CD4-positive, alpha-beta T cell (primary cell): ENCODE measurements at places on chromosomes 12 and 14. TPM values are rescaled to one million over a fixed set of nuclear protein-coding genes. Genes with fewer than 3 reads are reported as not detected.

DNA sequence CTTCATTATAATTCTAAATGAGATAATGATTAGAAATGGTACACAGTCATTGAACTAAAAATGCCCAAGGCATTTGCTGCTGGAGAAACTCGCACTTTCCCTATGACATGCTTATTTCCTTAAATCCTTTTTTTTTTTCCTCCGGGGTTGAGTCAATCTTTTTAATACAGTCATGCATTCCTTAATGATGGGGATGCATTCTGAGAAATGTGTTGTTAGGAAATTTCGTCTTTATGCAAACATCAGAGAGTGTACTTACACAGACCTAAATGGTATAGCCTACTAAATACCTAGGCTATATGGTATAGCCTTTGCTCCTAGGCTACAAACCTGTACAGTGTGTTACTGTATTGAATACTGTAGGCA, 29.8 kb upstream of the DACT1 start:
- no peak for DNase-seq

- peak; percentile 82 for DNase-seq
These were observed 204.7 kb downstream of the EPS8 start for GRCh38 chr12:15584366-15585041.

DNA sequence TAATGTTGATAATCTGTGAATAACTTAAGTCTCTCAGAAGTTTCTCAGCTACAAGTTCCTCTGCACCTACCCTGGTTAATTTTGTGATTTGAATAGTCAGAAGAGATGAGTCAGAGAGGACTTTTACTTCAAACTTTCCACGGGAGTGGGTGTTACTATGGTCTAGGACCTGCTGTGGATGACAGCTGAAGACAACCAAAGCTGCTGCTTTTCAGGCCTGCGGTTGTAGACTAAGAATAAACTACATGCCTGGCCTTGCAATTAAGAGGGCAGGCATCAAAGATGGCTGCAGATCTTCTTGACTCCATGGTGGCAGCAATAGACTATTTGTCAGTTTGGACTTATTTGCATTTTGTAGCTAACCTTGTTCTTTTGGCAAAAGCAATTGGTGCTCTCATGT, 227.1 kb upstream of the KRR1 start:
- no peak for DNase-seq

DNA sequence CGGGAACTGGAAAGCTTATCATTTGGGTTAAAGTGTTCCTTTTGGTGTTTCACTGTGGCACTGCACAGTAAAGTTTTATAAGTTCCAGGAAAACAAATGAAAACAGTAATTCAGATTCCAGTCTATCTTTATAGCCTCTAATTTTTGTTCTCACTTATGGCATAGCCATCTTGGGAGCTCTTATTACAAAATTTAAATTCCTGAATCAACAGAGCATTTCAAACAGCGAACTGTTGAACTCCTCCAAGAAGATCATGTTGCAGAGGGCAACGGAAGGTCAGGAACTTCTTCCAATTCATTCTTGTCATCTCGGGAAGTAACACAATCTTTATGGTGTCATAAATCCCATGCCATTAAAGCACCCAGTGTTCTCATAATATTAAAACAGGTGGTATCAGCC, 229.1 kb downstream of the KCNC2 start:
- no peak for DNase-seq

GRCh38 chr12:89364631-89365030, 12.3 kb upstream of the DUSP6 start:
- DNase-seq: no peak

DNA sequence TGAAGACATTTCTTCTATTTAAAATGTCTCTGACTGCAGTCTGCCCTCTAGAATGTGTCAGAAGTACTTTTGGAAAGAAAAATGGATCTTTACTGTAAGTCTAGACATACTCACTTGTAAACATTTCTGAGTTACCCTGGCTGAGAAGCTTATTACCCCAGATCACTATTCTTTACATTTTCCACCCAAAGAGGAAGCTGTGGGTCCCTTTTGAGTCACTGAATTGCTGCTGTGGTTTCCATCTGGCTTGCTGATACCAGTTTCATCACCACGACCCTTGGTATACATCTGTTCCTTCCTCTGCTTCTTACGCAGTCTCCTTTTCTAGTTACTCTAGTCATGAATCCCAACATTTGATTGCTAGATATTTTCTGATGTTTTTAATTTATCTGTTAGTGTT, 20.2 kb upstream of the CLEC4D start:
- no peak for DNase-seq

- no peak for DNase-seq
These were observed 1.4 kb upstream of the ANO4 start for GRCh38 chr12:100793182-100793581.

DNA sequence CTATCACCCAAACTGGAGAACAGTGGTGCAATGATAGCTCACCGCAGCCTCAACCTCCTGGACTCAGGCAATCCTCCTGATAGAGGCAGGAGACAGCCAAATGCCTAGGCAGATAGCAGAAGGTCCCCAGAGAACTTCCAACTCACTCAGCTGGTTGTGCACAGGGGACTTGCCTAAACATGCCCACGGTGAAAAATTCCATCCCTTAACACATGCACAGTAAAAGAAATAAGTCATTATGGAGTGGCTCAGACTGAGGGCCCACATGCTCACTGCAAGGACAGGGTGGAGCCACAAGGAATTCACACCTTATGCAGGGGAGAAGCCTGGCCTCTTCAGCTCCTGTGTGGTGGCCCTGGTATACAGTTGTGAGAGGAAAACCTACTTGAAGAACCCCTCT, 525.8 kb upstream of the ATP2B1 start:
- no peak for DNase-seq

DNA sequence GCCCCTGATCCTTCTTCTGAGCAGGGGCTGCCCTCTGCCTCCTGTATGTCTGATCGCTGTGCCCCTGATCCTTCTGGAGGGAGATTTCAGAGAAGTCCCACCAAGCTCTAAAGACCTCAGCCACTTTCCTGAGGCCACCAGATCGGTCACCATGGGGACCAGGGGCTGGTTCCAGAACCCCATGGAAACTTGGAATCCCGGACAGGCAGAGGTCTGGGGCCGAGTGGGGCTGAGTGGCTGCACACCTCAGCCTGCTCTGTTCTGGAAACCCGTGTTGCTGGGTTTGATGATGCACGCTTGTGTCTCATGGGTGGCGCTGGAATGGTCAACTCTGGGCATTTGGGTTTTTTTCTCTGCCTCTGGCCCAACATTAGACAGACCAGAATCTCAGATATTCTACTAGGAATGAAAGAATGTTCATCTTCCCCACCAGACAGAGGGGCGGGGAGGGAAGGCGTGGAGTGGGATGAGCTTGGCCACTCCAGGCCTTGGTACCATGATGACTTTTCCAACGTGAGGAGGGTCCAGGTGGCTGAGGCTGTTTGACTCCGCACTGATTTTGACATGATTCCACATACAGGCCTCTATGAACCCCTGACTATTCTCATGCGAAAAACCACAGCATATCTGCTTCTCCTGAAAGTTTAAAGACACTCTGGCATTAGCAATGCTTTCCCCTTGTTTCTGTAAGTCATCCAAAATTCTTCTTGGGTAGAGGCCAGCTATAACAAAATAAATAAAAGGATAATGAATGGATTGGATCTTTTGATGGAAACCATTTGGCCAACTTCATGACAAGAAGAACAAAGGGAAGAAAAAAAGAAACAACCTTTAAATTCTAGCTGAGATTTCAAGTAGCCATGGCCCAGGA, 114.5 kb downstream of the ADGRD1 start:
- no peak for DNase-seq

DNA sequence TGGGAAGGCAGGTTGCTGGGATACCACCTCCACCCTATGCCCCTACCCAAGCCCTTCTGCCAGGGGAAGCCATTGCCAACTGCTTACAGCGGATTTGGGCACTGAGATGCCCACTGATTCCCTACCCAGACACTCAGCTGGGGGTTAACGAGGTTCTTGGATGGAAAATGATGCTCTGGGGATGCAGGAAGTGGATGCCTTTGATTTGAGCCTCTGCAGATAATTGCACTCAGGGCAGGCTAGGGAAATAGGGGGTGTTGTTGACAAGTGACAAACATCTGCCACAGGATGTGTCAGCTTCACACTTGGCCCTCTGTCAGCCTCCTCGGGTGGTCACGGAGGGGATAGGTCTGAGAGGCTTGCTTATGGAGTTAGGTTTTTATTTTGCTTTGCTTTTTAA, 57.4 kb downstream of the RPH3A start:
- DNase-seq: no peak

DNA sequence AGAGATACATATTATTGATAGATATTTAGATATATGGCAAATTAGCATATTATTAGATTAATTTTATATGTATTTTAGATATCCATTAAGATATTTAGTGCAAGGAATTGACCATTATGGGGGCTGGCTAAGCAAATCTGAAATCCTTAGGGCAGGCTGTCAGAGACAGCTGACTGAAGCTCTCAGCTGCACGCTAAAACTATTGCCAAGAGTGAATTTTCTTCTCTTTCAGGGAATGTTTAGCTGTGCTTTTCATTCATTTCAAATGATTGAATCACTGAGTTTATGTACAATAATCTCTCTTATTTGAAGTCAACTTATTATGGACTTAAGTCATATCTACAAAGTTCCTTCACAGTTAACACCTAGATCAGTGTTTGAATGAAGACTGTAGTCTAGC, 566.5 kb downstream of the LRFN5 start:
- no peak for DNase-seq

GRCh38 chr12:52636189-52636588, 15.8 kb downstream of the KRT2 start:
- DNase-seq: peak; percentile 33

The EML1 gene
- not detected for total RNA-seq

The IL22 gene
- not detected for total RNA-seq

The MMAB gene
- total RNA-seq: 8.6 TPM

The ANG gene
- total RNA-seq: 0.27 TPM

The CCDC177 gene
- not detected for total RNA-seq

The HOXC11 gene
- not detected for total RNA-seq

The FOXN3 gene
- total RNA-seq: 124 TPM

The DIABLO gene
- total RNA-seq: 90.3 TPM
